Subcutaneous preadipocyte (primary cell): ENCODE measurements at places on chromosomes 4 and X. TPM values are rescaled to one million over a fixed set of nuclear protein-coding genes. Genes with fewer than 3 reads are reported as not detected.

The NHS gene
- total RNA-seq, result 0.98 and 2.2 TPM in 2 replicates

The RPS3A gene
- total RNA-seq, result 1,418 and 3,098 TPM in 2 replicates

The APLN gene
- total RNA-seq, result 0.73 and 0.78 TPM in 2 replicates

The AFF2 gene
- total RNA-seq, result under 0.01 and 0.37 TPM in 2 replicates

The EDNRA gene
- 6.6 and 6.8 TPM in 2 replicates for total RNA-seq

The AFAP1 gene
- 20.6 and 33.8 TPM in 2 replicates for total RNA-seq

The PPP4R3C gene
- total RNA-seq, result not detected in 2 replicates

The TECRL gene
- total RNA-seq, result not detected in 2 replicates

The SMIM31 gene
- not detected in 2 replicates for total RNA-seq
